ENCODE measurements at places on chromosomes 3 and 15.

DNA sequence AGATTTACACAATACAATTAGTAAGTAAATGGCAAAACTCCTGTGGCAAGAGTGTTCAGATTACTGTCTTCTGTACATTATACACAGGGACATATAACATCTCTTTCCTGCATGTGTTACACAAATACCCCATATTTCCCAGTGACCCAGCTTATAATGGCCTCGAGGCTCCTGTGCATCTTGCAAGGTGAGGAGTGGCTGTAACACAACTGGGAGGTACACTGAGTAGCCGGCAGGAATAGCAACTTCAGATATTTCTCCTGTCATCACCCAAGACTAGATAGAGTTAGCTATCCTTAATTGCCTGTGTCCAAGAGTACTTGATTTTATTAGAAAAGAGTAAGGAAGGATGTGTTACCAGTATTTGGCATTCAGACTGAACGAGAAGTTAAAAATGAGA, 5.6 kb downstream of the GMPS start:
- DNase-seq: no peak

- no peak for DNase-seq
Observed at GRCh38 chr15:55683376-55683775, 59.6 kb downstream of the PRTG start.

DNA sequence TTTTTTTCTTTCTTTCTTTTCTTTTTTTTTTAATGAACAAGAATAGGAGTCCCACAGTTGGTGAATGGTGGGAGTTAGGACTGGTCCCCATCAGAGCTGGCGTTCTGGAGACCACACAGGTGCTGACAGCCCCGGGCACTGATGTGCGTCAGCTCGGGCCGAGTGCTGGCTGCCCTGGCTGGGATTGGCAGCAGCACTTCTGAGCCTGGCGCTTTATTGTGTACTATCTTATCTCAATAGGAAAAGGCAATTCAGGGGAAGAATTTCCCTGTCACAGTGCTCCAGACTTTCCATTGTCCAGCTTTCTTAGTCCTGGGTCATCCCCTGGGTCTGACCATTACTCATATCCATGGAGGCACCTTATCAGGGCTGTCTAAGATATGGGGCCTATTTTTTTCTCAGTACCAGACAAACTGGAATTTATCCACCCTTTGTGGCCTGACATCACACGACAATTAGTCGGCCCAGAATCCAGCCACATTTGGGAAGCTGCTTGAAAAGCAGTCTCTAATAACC, 54.1 kb downstream of the TMEM44 start:
- DNase-seq: no peak

GRCh38 chr3:149625795-149626194, 32.0 kb downstream of the WWTR1 start:
- DNase-seq: no peak

- no peak for DNase-seq
Observed at GRCh38 chr3:100053951-100054620, 60.2 kb downstream of the FILIP1L start.

GRCh38 chr3:156349978-156350377, 204.9 kb downstream of the SSR3 start:
- DNase-seq: no peak

DNA sequence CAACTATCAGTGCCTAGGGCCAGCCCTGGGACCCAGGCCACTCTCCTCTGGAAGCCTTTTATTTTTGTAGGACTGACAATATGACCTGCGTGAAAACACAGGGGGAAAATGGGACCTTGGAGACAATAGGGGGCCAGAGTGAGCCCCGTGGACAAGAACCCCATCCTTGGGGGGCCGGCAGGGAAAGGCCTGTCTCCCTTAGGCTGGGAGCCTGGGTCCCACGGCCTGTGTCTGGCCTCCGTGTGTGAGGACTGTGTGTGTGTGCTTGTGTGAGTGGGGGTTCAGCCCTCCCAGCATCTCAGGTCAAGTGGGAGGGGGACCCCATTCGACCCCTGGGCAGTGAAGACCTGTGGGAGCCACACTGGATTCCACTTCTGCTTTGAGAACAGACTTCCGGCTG, 53.3 kb downstream of the EXOG start:
- DNase-seq: no peak

DNA sequence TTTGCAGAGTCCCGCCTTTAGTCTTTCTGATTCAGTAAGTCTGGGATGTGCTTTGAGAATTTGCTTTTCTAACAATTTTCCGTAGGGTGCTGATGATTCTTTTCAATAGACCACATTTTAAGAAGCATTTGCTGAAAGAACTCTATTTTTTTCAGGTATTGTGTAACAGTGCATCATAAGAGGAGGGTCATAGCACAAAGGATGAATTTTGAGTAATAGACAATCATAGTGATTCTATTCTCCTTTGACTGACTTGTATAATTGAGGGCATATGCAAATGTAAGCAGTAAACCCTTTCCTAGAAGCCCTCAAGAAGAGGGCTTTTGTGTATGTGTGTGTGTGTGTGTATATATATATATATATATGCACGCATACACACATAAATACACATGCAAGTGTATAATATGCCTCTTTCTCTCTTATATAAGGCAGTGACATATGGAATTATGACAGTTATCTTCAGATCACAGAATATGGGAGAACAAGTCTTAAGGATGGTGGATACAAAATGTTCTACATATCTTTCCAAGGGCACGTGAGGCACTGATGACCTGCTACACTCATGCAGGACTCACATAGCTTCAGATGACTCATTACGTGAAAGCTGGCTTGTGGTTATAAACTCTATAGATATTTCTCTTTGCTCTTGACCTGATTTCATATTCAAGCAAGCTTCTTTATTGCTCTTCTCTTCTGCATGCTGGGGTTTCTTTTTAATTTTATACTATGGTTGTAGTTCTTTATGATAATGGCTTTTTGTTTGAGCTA, 6.5 kb upstream of the PLSCR1 start:
- no peak for DNase-seq

DNA sequence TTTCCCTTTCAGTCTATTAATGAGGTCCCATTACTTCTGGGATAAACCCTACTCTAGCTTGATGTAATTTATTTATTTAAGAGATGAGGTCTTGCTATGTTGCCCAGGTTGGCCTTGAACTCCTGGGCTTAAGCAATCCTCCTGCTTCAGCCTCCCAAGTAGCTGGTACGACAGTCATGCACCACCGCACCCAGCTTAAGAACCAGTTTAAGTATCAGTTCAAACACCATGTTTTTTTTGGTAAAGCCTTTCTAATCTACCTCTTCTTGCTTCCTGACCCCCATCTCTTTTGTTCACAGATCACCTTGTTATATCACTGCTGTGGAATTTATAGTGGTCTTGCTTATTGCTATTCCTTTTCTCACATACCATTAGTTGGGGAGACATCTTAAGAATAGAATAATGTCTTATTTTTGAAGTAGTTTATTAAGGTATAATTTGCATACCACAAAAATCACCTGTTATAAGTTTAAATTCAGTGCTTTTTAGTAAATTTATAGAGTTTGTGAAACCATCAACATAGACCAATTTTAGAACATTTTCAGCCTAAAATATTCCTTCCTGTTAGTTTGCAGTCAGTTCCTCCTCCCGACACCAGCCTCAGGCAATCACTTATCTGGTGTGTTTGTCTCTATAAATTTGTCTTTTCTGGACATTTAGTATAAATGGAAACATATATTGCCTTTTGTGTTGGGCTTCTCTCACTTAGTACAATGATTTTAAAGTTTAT, 257.9 kb downstream of the PDCD6IP start:
- DNase-seq: no peak

All from CD4-positive, alpha-beta T cell treated with Interleukin-4 for 4 hours (primary cell).